Activated CD4-positive, alpha-beta T cell treated with anti-CD3 and anti-CD28 coated beads, Interleukin-10, Interleukin-2, amounts not matched to agents 100 ng/mL and 50 ng/mL, durations not matched to agents 16 hours and 8 hours (primary cell): ENCODE measurements at places on chromosomes 7 and 10.

DNA sequence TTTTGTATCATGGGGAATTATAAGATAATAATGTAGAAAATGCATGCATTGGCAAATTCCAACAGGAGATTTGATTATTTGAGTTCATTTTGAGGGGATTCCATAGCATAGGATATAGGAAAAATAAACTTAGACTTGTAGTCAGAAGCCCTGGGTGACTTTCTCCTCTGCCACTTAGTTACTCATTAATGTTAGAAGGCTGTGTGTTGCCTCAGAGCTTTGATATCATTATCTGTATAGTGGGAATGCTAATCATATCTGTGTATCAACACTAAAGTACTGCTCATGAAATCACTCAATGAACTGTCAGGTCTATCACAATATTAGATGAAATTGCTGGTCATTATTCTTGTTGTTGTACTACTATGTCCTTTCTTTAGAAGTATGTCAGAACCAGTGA lies 23.0 kb upstream of the TEX47 start:
- DNase-seq = no peak

DNA sequence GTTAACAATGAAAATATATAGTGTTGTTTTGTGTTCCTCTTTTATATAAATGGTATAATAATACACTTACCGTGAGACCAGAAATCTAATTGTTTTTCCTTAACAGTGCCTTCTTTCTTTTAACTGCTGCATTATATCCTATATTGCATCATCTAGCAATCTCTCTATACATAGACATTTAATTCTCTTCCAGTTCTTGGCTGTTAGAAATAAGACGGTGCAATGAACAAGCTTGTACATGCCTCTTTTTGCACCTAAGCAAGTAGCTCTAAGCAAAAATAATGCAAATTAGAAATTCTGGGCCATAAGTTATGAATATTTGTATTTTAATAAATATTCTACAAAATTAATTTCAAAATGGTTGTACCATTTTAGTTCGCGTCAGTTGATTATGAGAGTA lies 55.9 kb upstream of the AHR start:
- DNase-seq = no peak

GRCh38 chr10:69259547-69260243 lies 18.6 kb upstream of the HK1 start:
- DNase-seq = no peak

GRCh38 chr10:71714031-71714410 lies 5.6 kb downstream of the C10orf105 start:
- no peak for DNase-seq

DNA sequence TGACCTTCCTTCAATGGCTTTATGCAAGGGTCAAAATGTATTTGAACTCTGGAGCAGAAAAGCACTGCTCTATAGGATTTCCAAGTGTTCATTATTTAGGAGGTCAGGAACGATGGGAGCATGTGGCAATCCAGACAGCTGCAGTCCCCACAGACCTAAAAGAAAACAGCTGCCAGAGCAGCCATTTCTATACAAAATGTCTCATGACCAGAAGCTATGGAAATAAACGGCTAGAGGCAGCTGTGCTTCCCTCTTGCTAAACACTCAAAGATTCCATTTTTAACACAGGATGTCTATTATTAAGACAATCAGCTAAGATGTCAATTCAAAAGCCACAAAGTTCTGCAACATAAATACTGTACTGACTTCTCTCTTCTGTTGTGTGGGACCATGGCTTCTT lies 879.1 kb upstream of the C7orf33 start:
- DNase-seq = no peak

- DNase-seq = no peak
Measured at GRCh38 chr7:46208635-46209525, 287.8 kb upstream of the IGFBP3 start.

GRCh38 chr7:43037531-43037930 lies 74.9 kb upstream of the HECW1 start:
- DNase-seq = no peak

DNA sequence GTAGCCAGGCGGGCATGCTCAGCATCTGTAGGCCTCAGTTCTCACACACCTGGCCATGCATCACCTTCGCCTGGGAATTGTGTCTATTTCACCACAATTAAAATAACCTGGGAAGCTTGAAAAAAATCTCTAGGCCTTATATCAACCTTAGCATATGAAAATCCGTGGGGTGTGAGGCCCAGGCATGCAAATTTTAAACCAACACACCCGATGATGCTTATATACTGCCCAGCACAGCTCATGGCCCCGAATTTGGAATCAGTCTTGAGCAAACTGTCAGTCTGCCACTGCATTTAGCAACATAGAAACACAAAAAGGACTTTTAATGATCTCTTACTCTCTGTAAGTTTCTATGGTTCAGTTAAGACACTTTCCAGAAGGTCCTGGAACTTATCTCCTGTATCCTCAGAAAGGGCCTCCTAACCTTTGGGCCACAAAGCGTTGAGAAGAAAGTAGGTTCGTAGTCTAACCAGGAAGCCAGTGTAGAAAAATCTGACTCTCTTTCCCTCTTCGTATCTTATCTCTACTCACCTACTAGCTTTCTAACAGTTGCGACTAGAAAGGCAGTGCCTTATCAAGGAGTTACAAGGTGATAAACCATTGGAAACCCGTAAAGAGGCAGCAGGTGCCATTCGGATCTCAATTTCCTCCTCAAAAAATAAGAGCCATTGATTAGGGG lies 12.0 kb upstream of the DMBT1 start:
- DNase-seq = no peak

DNA sequence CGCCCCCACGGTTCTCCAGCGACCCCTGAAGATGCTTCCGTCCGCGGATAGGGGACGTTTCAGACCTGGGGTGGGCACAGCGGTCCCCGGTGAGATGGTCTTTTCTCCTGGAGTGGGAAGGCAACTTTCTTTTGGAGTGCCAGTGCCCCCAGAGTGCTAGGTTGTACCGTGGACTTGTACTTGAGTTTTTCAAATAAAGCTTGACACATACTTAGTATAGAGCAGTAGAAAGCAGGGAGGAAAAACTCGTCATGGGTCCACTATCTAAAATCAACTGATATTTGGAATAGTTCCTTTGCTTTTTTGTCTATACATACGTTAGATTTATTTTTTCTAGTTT lies 28.4 kb downstream of the RBM20 start:
- no peak for DNase-seq

- no peak for DNase-seq
Measured at GRCh38 chr10:88292185-88292514, 291.0 kb downstream of the RNLS start.

DNA sequence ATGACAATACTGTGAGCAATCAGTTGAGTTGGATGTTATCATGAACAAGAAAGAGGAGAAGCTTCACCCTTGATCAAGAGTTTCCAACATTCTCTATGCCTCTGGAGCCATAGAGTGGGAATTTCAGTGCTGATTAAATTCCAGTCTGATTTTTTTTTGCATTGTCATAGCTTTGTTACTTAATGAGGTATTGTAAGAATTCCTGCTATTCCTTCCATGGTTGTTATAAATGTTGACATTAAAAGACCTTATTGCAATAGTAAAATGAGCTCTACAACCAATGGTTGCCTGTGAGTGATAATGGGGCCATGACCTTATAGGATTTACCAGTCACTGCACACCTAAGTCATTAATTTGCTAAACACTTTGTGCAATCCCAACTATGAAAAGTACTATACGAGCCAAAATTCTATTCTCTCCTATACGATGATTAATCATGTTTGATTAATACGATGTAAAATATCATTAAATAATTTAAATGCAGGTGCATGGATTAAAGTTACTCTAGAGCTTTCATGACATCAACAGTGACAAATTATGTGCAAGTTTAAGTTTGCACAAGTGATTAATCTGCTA lies 353.2 kb upstream of the KLF6 start:
- DNase-seq = no peak

DNA sequence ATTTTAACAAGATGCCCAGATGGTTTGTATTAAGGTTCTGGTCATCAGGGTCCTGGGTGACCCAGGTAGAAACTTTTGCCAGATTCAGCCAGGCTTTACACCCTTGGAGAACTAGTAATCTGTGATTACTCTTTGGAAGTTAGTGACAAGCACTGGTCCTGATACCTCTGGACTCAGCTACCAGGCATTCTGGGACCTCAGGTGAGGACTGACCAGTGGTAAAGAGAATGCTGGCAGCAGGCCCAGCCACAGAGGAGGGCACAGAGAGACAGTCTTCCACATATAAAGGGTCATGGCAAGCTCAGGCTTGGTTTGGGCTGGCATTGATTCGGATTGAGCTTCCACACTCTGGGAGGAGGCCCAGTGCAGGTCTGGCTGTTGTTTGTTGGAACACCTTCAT lies 112.0 kb upstream of the CHST15 start:
- DNase-seq = no peak

DNA sequence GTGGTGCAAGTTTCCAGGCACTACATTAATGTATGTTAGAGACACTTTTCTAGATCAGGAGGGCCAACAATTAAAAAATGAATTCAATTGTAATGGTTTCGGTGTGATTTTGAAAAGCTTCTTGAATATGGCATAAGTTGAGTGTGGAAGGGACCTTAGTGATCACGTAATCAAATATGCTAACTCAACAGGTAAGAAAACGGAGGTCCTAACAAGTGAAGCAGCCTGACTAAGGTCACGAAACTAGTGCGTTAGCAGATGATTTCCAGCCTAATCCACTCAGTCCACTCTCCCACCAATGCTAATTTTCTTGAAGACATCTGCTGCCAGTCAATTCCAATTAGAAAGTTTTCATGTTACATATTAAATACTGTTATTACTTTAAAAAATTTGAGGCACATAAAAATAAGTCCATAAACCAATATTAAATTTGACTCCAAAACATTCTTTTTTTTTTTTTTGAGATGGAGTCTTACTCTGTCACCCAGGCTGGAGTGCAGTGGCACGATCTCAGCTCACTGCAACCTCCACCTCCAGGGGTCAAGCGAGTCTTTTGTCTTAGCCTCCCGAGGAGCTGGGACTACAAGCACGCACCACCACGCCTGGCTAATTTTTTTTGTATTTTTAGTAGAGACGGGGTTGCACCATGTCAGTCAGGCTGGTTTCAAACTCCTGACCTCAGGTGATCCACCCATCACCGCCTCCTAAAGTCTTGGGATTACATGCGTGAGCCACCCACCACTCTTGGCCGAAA lies 2.3 kb upstream of the RSBN1L start:
- DNase-seq = no peak

GRCh38 chr7:135802697-135803096 lies 54.1 kb upstream of the FAM180A start:
- DNase-seq = no peak
